ENCODE measurements at places on chromosomes 4 and X. TPM values are rescaled to one million over a fixed set of nuclear protein-coding genes. Genes with fewer than 3 reads are reported as not detected.

The EMCN gene
- total RNA-seq: not detected

The TLL1 gene
- total RNA-seq: under 0.01 TPM

The MAGEE1 gene
- total RNA-seq: 0.53 TPM

The FDCSP gene
- not detected for total RNA-seq

The PDGFRA gene
- total RNA-seq: 63.1 TPM

The GRIA2 gene
- not detected for total RNA-seq

The GAGE1 gene
- not detected for total RNA-seq

The SGMS2 gene
- total RNA-seq: 39.8 TPM

The EGFL6 gene
- not detected for total RNA-seq

The MRPL1 gene
- total RNA-seq: 37.2 TPM

The PDZD4 gene
- total RNA-seq: not detected

The PNMA6F gene
- not detected for total RNA-seq

The TCP11X2 gene
- not detected for total RNA-seq

The ARHGAP36 gene
- total RNA-seq: not detected

The TMPRSS11F gene
- not detected for total RNA-seq

The MTMR8 gene
- total RNA-seq: not detected

The SMIM10 gene
- total RNA-seq: 6.1 TPM

The ANAPC4 gene
- total RNA-seq: 14.7 TPM

The UGT2B15 gene
- total RNA-seq: not detected

The CLOCK gene
- 16.4 TPM for total RNA-seq

The TMEM47 gene
- total RNA-seq: 20.2 TPM

The EREG gene
- 0.58 TPM for total RNA-seq

The AGA gene
- 77.4 TPM for total RNA-seq

The BRS3 gene
- not detected for total RNA-seq

The CDK16 gene
- total RNA-seq: 136 TPM
